A549 (cell line): ENCODE measurements at places on chromosomes 5 and 9.

DNA sequence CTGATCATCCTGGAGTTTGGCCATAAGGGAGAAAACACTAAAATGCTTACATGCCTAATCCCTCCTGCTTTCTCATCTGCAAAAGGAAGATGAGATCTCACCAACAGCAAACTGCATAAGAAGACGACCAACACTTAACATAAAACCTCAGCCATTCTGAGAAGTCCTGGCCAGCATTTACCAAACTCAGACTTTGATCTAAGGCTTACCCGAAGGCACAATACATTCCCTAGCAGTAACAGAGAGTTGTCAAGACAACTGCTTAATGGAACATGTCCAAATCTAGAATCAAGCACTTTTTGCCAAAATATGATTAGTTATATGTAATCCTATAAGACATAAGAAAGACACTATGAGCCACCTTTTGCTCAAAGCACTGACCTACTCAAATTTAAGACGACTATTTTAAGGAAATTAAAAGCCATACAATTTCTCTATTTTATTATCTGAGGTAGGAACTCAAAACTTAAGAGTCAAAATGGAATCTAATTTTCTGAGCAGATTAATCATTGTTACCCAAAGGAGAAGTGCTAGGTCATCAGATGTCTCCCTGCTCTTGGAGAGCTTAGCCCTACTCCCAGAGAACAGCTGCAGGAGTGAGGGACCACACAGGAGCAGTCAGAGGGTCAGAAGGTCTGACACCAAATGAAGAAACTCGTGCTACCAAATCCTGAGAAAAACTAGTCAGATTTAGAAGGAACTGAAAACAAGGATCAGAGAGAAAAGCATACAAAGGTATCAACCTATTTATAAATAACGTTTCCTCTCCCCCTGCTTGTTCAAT, 39.3 kb downstream of the EPB41L4A start:
- no peak for DNase-seq

GRCh38 chr5:143870871-143871632, 59.1 kb downstream of the HMHB1 start:
- DNase-seq, result no peak

- DNase-seq, result no peak
These were observed 173.2 kb downstream of the PRELID2 start for GRCh38 chr5:145661737-145662485.

DNA sequence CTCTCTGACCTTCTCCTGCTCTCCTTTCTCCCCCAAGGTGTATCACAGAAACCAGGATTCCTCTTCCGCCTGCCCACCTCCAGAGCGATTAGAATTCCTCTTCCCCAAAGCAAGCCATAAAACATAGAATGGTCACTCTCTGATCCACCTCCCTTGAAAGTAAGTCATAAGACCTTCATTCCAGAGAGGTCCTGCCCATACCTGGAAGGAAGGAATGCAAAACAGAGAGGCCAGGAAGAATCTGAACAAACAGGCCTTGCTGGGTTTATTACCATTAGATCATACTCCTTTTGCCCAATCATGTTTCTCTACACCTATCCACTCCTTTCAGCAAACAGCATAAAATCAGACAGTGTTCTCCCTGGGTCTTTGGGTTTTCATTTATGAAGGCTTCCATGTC, 21.0 kb downstream of the CDKL3 start:
- no peak for DNase-seq

DNA sequence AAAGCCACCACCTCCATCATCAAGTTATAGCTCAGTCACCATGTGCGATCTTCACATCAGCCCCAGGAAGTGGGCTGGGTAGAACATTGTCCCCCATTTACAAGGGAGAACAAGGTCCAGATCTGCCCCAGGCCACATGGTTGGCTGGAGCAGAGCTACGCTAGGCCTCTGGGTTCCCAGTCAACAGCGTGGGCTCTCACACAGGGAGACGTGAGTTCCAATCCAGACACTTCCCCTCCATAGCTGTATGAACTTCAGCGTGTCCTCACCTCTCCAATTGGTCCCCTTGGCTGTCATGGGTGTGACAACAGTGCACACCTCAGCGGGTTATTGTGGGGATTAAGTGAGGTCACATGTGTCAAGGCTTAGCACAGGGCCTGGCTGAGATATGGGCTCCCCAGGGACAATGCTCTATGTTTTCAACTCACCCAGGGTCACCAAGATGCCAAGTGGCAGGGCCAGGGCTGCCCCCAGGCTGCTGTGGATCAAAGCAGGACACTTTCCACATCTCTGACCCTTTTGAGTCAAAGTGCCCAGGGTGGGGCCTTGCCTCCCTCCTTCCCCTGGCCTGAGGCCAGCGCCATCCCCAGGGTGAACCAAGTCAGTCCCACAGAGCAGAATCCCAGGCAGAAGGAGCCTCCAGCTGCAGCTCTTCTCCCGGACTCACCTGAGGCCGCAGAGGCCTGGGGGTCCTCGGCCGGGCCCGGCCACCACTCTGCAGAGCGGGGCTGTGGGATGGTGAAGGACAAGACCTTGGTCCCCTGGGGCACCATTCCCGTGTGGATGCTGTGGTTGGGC, 19.8 kb downstream of the AKNA start:
- DNase-seq, result no peak

DNA sequence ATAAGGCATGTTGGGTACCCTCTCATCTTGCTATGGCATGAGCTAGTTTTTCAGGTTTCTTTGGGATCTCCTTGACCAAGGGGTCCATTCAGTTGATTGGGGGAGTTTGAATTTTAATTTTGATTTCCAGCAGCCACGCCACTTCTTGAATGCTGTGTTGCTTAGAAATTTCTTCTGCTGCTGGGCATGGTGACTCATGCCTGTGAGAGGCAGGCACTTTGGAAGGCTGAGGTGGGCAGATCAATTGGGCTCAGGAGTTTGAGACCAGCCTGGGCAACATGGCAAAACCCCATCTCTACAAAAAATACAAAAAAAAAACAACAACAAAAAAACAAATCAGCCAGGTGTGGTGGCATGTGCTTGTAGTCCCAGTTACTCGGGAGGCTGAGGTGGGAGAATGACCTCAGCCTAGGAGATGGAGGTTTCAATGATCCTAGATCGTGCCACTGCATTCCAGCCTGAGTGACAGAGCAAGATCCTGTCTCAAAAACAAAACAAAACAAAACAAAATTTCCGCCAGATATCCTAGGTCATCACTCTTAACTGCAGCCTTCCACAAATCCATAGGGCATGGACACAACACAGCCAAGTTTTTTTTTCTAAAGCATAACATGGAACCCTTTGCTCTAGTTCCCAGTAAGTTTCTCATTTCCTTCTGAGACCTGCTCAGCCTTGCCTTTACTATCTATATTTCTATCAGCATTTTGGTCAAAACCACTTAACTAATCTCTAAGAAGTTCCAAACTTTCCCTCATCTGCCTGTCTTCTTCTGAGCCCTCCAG, 17.7 kb downstream of the TMC1 start:
- DNase-seq, result no peak

DNA sequence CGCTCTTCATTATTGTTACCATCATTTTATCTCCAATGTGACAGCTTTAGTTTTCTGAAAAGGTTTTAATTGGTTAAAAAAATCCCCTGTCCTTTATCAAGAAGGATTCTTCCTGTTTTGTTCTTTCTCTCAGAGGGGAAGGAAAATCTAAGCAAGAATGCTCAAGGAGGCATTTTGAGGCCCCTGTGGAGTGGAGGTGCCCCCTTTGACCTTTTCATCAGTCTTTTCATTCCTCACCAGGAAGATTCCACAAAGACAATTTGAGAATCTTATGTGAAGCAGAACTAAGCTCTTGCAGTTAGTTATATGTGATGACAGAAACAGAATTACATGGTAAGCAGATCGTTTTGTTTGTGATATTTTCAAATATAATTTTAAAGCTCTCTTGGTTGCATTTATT, 489.6 kb downstream of the MAN2A1 start:
- DNase-seq, result no peak

DNA sequence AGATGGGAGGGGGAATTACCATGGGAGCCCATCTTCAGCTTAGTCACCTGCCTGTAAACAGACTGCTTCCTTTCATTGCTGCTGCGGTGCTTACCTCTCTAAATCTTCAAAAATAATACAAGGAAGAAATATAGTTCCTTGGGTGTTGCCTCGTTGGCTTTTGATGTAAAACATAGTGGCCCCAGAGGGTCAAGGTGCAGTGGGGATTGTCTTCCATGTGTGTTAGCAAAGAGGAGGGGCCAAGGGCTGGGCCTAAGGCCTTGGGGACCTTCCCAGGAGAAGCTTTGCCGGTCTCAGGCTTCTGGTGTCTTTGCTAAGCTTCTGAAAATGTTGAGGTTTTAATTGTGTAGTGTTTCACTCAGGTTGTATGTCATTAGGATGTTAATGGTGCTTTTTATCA, 90.0 kb downstream of the PDE8B start:
- no peak for DNase-seq

DNA sequence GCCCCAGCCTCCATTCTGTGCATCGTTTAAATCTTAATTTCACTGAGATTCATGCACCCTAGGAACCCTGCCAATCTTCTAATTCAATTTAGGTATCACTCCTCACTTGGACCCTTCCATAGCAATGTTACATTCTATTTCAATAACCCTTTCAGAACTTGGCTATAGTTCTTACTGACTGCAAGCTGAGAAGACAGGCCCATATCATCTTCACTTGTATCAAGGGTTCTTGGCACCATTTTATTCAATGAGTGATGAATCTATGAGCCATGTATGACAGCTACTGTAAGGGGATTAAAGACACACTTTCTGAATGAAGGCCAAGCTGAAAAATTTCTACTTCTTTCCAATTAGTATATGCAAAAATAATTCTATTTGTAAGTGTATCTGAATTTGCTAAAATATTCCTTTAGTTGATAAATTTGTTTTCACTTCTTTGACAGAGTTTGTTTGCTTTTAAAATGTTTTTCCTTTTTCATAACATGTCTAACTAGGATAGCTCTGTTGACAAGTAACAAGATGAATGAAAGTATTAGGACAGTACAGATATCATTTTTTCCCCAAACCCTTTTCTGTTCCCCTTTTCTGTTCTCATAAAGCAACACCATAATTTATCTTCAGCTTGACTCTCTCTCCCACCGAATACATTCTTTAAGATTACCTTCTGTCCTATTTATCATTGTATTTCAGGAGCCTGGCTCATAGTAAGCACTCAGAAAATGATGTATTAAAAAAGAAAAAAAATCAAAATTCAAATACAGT, 9.6 kb downstream of the ITGA2 start:
- DNase-seq, result no peak

- DNase-seq, result no peak
These were observed 37.9 kb upstream of the GABRP start for GRCh38 chr5:170745481-170746071.

DNA sequence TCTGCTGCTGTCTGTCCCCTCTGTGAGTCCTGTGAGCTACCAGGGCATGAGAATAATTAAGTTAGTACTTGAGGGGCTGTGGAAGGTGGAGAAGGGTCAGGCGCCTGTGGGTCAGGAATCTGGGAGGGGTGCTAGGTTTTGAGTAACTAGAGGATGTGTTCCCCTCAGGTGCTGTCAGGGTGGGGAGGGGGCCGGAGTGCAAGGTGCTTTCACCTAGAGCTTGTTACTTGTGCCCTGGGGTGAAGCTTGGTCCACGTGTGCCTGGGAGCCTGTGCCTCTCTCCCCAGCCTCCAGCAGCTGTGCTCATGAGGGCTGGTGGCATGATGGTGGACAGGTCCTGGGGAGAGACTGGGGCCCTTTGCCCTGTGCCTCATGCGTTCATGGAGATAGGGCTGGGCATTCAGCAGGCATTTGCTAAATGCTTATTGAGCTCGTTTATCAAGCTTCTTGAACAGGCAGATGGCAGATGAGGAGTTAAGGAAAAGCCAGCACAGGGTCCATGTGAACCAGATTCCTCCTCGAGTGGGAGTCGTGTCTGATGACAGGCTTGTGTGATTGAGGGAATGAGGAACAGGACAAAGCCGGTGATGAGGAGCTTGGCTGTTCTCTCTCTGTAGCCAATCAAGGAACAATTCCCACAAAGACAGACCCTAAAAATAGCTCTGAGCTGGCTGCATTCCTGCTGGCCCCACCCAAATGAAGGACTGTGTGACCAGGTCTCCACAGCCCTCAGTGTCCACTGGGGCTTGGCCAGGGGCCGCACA, 40.9 kb downstream of the CACNA1B start:
- DNase-seq, result no peak

GRCh38 chr9:73162987-73163768, 11.5 kb downstream of the ANXA1 start:
- no peak for DNase-seq

DNA sequence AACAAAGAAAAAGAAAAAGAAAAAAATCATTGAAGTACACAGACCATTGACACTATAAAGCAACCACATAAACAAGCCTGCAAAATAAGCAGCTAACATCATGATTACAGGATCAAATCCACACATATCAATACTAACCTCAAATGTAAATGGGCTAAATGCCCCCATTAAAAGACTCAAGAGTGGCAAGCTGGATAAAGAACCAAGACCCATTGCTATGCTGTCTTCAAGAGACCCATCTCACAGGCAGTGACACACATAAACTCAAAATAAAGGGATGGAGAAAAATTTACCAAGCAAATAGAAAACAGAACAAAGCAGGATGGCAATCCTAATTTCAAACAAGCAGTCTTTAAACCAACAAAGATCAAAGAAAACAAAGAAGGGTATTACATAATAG, 15.7 kb upstream of the FBN2 start:
- no peak for DNase-seq

DNA sequence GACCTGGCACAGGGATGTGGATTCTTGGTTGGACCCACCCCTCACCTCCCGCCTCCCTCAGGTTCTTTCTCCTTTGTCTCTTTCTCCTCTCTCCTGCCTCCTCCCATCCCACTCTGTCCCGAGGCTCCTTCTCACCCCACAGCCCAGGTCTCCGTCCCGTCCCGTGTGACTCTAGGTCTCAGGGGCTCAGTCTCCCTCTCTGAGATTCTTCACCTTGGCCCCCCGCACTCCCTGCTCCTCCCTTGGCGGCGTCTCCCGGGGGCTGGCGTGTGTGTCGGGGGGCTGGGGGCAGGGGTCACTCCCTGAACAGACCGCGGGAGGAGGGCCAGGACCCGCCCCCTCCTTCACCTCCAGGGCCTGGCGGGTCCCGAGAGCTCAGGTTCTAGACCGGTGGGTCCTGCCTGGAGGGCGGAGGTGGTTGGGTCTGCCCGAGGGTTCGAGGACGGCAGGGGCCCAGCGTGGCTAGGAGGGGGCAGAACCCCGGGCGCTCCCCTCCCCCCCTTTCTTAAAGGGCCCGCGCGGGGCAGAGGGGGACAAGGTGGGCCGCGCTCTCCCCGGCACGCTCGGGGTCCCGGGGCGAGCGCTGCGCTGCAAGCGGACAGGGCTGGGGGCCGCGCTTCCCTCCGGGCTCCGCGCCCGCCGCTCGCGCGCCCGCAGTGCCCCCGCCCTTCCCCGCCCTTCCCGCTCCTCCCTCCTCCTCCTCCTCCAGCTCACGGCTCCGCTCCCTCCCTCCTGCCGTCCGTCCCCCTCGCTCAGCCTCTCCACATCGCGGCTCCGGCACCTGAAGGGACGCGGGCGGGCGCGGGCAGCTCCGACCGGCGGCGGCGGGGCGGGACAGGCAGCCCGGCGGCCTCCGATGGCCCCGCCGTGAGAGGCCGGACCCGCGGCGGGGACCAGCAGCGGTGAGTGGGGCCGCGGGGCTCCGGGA, at the start of gene PSD2:
TSS of gene PSD2 (plus strand) at position 735 of the 928 bp plus-strand sequence. CDS start 13,633 bp downstream, outside the sequence.
- DNase-seq, result no peak

DNA sequence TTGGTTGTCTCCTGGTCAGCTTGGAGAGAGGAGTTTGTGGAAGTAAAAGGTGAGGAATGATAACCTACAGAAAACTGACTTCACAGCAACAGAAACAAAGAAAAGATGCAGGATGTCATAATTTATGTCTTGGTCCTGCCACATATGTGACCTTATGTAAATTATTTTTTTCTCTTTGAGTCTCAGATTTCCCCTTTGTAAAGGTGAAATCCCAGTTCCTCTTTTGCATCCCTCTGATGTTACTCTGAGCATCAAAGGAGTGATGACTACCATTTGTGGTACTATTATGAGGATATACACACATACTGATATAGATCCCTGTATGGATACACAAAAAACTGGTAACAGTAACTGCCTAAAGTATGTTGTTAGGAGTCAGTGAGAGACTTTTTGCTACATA, 1.4 kb upstream of the THG1L start:
- DNase-seq, result no peak
